ENCODE measurements at places on chromosomes 7 and 10. TPM values are rescaled to one million over a fixed set of nuclear protein-coding genes. Genes with fewer than 3 reads are reported as not detected.

NEURL1 gene
- 23.6 TPM for total RNA-seq

GIMAP6 gene
- 58.2 TPM for total RNA-seq

CPA4 gene
- total RNA-seq, result not detected

SNCG gene
- 39.7 TPM for total RNA-seq

TMEM120A gene
- 11.8 TPM for total RNA-seq

VSTM2A gene
- not detected for total RNA-seq

ARHGAP22 gene
- total RNA-seq, result 3.6 TPM

DIP2C gene
- total RNA-seq, result 40.5 TPM

ZNF853 gene
- total RNA-seq, result 0.88 TPM

EFCAB10 gene
- total RNA-seq, result not detected

LMOD2 gene
- total RNA-seq, result not detected

CALY gene
- total RNA-seq, result not detected

ADARB2 gene
- total RNA-seq, result 0.76 TPM

CYP3A5 gene
- total RNA-seq, result not detected

DNA sequence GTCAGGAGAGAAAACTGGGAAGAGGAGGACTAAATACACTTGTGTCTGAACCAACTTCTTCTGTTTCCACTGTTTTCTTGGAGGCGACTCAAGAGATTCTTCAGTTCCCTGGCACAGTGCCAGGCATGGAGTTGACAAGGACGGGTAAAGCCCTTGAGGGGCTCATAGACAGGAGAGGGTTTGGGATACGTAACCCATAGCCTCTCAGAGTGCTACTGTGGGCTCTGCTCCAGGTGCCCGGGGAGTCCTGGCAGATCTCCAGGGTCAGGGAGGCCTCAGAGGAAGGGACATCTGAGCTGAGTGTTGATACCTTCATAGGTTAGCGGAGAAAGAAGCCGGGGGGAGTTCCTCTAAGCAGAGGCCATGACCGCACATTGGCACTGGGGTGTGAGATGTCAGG is 42.0 kb downstream of the GALNT17 start:
- DNase-seq, result no peak

- DNase-seq, result no peak
These were observed 1190.9 kb downstream of the TYW1 start for GRCh38 chr7:68187532-68187931.

DNA sequence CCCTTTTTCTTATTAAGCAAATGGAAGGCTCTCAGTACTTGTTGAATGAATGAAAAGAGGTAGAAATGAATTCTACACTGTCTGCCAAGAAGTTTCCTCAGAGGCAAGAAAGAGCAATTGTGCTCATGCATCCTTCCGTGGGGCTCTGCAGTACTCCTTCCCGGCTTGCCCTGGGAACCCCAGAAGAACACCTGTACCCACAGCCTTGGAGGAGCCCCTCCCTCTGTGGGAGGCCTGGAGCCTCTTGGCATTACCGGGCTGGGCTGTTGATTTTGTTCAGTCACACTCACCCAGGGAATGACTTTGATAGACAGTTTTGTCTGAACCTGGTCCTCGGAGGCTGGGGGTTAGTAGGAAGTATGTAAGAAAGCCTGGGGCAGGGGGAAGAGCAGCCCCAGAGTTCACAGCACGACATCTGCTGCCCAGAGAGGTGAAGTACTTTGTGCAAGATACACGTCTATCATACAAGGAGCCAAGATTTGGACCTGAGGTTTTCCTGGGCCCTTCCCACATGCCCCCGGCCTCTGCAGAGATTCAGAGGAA is 134.8 kb upstream of the GDF10 start:
- DNase-seq, result no peak

DNA sequence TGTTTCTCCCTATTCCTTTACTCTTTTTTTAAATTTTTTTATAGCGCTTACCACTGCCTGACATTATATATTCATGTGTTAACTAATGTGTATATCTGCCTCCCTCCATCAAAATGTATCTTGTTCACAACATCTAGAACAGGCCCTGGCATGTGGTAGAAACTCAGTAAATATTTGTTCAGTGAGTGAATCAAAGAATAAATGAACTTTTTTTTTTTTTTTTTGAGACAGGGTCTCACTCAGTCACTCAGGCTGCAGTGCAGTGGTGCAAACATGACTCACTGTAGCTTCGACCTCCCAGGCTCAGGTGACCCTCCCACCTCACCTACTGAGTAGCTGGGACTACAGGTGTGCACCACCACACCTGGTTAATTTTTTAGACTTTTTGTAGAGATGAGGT is 7.5 kb upstream of the CALD1 start:
- no peak for DNase-seq

DNA sequence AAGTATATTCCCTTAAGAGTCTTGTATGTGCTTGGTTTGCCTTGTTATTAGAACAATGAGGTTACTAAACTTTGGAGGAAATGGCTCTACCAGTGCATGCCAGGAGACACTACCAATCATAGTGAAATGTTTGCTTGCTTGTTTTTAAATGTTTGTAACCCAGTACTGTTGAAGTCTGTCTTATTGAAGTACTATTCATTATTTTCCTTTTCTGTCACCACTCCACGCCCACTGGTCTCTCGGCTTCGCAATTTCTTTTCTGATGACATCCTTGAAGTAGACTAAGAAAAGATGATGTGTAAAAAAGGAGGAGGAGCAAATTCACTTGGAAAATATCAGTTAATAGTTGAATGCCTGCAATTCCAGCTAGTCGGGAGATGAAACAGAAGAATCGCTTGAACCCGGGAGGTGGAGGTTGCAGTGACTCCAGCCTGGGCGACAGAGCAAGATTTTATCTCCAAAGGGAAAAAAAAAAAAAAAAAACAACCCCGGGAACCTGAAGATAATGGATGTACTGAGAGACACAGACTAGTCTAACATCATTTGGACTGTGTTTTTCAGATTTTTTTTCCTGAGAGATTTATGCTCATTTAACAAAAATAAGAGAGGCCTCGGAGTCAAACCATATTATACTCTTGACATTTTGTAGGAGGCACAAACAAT is 959.4 kb downstream of the PCDH15 start:
- DNase-seq, result no peak

DNA sequence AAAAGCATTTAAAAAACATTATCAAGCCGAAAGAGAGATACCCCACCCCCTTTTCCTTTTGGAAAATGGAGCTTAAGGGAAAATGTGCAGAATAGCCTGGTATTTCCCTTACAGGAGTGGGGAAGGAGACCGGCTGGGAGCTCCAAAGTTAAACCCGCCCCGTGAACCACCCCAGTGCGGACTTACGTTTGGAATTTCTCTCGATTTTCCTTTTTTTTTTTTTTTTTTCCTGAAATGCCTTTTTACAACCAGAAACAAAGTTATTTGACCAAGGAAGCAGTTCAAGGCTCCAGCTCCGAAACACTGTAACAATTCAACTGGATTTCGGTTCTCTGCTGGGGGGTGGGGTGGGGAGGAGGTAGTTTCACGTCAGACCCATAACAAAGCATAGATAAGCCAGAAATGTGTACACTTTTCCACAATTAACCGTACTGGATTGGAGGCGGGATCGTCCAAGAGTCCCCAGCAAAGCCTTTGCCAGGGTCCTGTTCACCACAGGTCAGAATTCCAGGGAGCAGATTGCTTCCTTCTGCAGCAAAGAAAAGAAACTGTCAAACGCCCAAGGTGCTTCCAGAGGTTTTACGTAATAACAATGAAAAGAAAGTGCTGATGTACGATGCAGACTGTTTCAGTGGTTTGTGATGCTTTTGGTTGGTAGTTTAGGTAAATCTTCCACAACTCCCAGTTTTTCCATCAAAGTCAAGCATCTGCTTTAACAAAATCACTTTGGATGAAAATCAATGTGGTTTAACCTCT is 6.7 kb downstream of the SKIDA1 start:
- no peak for DNase-seq

GRCh38 chr10:51892965-51893658 is 193.7 kb upstream of the CSTF2T start:
- DNase-seq, result no peak

- no peak for DNase-seq
These were observed 37.3 kb upstream of the CNPY1 start for GRCh38 chr7:155583636-155584035.

DNA sequence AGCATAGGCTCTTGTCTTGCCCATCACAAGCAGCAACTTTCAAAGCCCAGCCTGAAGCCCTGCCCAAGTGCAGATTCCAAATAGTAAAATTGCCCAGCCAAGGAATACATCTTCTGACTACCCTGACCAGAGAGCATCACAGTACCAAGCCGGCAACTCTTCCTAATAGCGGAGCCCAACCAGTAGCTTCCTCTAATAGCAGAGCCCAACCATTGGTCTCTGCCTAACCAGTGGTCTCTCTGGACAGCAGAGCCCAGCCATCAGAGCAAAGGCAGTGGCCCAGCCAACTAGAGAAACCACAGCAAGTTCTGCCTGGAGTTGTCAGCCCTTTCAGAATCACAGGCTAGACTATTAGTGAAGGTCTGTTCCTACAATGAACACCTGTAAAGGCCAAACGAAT is 285.6 kb downstream of the HGF start:
- DNase-seq, result peak; percentile 38

GRCh38 chr7:143487566-143487965 is 9.9 kb downstream of the TAS2R41 start:
- DNase-seq, result no peak

DNA sequence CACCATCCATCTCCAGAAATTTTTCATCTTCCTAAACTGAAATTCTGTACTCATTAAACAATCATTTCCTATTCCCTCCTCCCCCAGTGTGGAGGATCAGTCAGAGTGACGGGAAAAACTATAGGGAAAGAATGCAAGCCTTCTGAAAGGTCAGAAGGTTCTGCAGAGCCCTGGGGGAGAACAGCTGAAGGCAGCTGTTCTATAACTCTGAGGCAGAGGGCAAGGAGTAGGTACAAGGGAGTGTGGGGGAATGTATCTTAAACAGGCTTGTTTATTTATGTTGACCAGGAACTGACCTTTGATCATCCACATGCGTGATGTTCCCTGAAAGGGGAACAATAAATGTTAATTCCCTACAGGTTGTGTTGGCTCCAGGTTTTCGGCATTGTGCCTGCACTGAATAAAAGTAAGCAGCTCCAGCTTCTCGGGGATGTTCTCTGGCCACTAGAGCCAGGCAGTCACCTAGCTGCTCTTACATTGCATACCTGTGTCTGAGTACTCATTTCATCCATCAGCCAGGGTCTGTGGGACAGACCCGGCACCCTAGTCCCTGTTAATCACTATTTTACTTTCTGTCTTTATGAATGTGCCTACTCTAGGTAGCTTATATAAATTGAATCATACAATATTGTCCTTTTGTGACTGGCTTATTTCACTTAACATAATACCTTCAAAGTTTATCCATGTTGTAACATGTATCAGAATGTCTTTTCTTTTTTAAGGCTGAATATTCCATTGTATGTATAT is 5.8 kb downstream of the IFIT1 start:
- DNase-seq, result no peak

DNA sequence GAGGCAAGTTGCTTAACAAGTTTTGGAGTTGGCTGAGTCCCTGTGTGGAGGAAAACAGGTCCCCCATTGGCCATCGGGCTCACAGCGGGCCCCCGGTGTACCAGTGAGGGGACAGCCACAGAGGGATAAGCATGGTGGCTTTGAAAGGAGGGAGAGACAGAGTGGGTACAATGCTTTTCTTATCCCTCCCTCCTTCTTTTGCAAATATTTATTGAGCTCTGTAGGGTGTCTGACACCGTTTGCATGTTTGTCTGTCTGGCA is 2.8 kb downstream of the HTRA1 start:
- no peak for DNase-seq

DNA sequence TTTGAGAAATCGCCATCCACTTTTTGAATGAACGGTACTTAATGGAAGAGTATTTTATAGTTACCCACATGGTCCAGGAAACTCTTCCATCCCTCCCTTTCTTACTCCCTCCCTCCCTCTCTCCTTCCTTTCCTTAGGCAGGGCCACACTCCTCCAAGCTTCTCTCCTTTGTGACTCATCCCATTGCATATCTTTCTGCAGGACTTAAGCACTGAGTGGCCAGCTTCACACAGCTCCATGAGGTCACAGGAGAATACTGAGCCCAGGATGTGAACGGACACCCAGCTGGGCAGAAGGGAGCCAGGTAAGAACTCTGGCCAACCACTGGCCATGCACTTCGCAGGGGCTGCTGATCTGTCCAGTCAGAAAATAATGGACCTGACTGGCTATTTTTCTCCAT is 189.7 kb upstream of the ADCY1 start:
- DNase-seq, result no peak

DNA sequence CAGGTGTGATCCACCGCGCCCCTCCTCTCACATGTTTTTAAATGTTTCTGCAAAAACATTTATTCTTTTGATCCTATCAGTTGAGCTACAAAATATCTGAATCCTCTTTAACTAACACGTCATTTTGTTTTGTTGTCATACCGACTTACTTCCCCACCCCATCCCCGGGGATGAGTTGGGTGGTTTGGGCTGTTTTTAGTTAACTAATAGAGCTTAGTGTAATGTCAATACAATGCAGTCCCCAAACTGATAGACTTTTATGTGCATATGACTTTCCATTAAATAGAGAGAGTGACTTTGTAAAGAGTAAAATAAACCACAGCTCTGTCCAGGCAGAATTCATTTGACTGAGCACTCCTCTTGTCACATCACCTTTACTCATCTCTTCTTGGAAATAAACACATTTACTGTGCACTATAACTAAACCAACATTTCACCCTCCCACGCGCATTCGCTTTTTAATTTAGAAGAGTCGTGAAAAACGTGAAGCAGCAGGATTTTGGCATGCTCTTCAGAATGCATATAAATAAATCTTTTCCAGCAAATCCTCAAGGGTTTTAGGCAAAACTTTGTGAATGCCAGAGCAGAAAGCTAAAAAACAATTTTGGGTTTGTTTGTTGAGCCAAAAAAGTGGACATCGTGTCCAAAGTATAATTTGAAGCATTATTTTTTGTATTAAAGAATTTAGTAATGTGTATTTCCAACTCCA is 187.4 kb upstream of the MGMT start:
- no peak for DNase-seq

DNA sequence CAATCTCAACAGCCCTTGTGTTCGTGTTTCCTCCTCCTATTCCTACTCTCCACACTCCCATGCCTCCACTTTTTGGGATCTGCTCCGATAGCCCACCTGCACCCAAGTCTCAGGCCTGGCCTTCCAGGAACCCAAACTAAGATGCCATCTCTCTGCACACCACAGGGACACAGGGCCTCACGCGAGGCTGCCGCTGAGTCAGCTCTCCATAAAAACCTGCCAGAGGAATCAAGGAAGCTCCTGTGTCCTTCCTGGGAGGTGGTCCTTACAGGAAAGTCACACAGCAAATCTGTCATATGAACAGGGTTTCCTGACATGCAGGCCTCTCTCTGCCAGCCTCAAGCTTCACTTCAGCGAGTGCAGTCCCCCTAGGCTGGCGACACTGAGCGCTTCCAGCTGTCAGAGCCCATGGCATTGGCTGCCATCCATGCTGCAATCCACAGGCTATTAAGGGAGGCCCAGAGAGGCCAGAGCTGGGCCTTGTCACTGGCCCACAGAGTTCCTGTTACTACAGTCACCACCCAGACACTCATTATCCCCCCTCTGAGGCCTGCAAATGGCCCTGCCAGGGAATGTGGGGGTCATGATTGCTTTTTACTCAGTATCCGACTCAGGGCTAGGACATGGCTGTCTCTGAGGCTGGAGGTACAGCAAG is 151.4 kb downstream of the OAT start:
- DNase-seq, result no peak

GRCh38 chr10:71136036-71136721 is 76.2 kb upstream of the UNC5B start:
- DNase-seq, result no peak

Data from uterus (tissue), 4 donors.